ENCODE measurements at places on chromosomes 7 and 10.

DNA sequence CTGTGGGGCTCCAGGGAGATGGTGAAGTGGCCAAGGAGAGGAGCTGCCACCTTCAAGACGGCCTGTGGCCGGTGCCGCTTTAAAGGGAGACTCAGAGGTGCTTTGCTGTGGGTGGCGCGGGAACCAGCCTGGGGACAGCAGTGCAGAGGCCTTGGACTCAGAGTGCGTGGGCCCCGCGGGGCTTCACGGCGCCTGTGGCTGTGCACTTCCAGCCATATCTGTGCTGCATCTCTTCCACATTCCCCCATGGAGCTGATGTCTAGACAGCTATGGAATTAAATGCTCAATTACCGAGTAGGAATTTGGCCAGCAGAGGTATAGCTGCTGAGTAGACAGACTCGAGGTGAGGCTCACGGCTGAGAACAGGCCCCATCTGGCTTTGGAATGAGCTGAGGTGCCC lies 41.7 kb downstream of the HTRA1 start:
- DNase-seq, result no peak

GRCh38 chr7:157471259-157472125 lies 134.7 kb downstream of the DNAJB6 start:
- no peak for DNase-seq

DNA sequence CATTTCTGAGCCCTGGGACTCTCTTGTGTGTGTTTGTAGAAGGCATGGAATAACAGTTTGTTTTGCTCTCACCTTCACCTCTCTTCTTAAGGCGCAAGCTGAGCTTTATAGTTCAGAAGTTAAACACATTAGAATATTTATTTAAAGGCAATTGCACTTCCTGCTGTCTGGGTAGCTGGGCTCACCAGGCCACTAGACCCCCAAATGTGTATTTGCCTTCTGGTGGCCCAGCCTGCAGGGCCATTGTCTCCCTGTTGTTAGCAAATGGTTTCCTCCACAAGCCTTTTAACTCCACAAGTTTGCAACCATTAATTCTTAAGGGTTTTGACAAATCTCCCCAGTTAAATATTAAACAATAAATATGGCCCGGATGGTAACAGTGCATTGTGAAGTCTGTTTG lies 31.1 kb upstream of the NEUROD6 start:
- no peak for DNase-seq

DNA sequence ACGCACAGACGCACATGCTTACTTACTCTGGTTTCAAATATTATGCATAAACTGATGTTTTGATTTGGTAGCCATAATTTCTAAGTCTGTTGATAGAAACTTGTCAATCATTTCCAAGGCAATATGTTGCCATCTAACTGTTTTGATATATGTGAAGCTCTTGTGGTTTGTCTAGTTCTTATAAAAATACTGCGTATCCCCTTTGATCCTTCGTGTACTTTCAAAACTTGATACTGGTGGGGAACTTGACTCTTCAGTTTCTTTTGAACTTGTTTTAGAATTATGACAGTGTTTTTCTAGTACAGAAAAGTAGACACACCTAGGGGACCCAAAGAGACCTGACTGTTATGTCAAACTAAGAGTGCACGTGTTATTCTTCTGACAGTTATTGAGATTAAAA lies 708.0 kb downstream of the LRMDA start:
- no peak for DNase-seq

DNA sequence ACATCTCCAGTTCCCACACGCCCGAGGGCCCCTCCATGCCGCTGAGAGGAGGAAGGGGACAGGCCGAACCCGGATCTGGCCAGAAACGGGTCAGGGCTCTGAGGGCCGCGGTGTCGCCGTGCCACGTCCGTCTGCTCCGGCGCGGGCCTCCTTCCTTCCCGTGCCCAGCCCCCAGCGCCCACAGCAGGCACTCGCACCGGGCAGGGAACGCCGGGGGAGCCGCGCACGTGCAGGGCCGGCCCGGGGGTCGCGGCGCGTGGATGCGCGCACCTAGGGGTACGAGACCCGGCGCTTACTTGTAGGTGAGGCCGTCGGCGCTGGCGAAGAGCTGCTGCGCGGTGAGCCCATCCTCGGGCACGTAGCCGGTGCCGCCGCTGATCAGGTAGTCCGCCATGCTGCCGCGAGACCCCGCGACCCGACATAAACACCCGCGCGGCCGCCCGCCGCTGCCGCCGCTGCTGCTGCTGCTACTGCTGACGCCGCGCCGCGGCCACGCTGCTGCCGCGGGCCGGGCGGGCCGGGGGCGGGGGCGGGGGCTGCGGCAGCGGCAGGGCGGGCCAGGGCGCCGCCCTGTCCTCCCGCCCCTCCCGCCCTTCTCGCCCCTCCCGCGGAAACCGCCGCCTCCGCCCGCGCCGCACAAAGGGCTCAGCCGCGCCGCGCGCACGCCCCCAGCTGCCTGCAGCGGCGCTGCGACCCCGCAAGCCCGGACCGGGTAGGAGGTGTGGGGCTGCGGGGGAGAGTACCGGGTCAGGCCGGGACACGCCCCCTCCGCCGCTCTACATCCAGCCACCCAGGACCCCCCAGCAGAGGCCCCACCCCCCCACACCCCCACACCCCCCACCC lies 4.1 kb downstream of the IMPDH1 start:
- no peak for DNase-seq

- no peak for DNase-seq
Observed at GRCh38 chr10:23088609-23089008, 6.8 kb upstream of the MSRB2 start.

DNA sequence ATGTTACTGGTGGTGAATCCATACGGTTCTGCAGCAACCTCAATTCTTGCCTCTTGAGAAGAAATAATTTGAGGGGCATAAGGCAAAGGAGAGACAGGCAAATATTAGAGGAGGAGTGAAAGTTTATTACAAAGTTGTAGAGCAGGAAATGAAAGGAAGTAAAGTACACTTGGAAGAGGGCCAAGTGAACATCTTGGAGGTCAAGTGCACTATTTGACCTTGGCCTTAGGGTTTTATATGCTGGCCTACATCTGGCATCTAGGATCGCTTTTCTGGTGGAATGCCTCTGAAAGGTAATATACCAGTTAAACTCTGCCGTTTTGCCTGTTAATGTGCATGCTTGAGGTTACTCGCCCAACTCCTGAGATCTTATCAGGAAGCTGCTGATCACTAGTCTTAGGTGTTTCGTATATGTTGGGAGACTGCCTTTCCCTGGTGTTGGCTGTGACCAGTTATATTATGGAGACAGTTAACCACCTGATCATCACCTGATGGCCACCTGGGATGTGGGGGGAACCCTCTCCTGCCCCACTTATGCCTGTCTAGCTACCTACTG lies 66.1 kb upstream of the CYP2C18 start:
- DNase-seq, result no peak

DNA sequence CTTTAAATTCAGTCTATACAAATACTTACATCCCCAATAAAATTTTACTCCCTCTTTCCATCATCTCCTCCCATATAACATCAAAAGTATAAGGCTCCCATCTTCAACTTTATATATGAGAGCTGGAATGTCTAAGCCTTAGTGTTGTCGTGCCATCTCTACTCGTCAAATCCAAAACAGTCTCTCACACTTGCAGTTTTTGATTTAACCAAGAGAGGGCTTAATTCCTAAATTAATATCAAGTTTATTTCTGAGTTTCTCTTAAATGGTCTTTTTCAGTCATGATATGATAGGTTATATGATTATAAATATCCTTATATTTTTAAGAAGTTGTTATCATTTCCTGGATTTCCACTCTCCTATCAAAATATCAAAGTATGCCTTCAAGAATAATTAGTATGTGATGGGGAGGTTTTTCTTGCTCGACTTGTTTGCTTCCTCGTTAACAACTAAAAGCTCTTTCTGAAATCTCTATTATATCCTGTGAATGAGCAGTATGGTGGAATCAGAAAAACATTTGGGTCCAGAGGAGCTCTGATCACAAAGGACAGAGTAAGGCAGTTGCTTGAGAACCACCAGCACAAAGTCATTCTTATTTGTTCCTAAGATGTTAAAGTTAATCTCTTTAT lies 12.5 kb upstream of the LIPK start:
- DNase-seq, result no peak

GRCh38 chr7:408751-409311 lies 110.8 kb downstream of the PDGFA start:
- no peak for DNase-seq

GRCh38 chr7:91837397-91838070 lies 43.0 kb downstream of the MTERF1 start:
- no peak for DNase-seq

GRCh38 chr7:76108540-76109233 lies 60.8 kb downstream of the MDH2 start:
- no peak for DNase-seq

- no peak for DNase-seq
Observed at GRCh38 chr10:50403074-50403473, 151.8 kb upstream of the ASAH2 start.

DNA sequence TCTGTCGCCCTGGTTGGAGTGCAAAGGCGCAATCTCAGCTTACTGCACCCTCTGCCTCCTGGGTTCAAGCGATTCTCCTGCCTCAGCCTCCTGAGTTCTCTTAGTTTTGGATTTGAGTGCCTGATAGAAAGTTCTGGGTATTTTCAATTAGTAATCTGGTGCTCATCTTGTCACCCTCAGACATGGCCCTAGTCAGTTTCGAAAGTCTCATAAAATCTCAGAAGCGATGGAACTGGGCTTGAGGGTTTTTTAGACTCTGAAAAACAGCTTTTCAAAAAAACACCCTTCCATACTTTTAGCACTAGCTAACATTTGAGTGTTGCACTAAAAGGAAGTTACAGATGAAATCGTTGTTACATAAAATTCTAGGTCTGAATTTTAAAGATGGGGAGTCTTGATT lies 9.4 kb upstream of the PIP4K2A start:
- no peak for DNase-seq

- no peak for DNase-seq
Observed at GRCh38 chr10:124222318-124222987, 129.1 kb upstream of the CHST15 start.

- DNase-seq, result no peak
Observed at GRCh38 chr7:92758796-92759431, 77.5 kb downstream of the CDK6 start.

GRCh38 chr7:19747740-19748339 lies 25.6 kb downstream of the TMEM196 start:
- no peak for DNase-seq

DNA sequence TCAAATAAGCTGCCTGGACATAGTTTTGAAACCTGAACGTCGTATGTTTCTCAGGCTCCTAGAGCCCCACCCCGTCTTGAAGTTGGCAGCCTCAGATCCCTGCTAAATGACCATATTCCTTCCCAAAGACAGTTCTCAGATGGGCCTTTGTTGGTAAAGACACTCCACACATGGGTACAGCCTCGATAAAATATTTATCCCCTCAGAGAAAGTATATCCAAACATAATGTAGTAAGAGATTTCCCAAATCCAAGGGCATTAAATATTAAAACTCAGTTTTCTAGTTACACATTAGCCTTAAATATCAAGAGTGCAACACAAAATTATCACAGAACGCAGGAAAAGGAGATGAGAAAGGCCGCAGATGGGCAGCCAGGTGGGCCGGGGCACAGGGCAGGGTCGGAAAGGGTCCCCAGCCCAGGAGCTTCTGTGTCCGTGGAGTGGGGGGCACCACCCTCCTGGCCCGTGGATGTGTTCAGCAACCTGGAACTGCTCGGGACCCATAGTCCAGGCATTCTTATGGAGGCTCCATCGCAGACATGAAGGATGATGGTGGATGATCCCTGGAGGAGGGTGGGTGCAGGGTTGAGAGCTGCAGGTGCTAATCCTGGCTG lies 1.5 kb upstream of the CFAP46 start:
- no peak for DNase-seq

- DNase-seq, result no peak
Observed at GRCh38 chr7:69871886-69872569, 273.8 kb downstream of the AUTS2 start.

GRCh38 chr7:157657741-157658740 lies 321.2 kb downstream of the DNAJB6 start:
- no peak for DNase-seq

- no peak for DNase-seq
Observed at GRCh38 chr10:13728898-13729535, 142.3 kb downstream of the PRPF18 start.

GRCh38 chr10:71561003-71561574 lies 158.5 kb downstream of the C10orf105 start:
- no peak for DNase-seq

- no peak for DNase-seq
Observed at GRCh38 chr10:101018118-101018599, 12.8 kb downstream of the PDZD7 start.

GRCh38 chr10:101067356-101068083 lies 5.7 kb downstream of the KAZALD1 start:
- peak; percentile 52 for DNase-seq

- no peak for DNase-seq
Observed at GRCh38 chr7:1607696-1608095, 37.9 kb upstream of the PSMG3 start.

GRCh38 chr7:116588641-116589594 lies 64.1 kb downstream of the CAV1 start:
- no peak for DNase-seq

DNA sequence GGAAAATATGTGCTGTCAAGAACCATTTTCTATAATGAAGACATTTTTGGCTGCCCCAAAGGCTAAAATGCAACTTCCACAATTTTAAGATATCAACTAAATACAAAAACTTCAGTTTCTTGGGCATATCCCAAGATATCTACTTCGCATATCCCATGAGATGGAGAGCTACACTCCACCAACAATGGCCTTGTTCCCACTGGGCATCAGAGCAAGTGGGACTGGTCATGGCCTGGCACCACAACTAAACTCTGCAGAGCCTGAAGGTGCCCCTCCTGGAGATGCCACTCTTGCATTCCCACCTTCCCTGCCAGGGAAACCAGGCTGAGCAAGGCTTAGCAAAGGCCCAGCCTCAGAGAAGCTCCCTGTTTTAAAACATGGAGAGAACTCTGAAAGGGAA lies 75.8 kb upstream of the LRRC17 start:
- no peak for DNase-seq

DNA sequence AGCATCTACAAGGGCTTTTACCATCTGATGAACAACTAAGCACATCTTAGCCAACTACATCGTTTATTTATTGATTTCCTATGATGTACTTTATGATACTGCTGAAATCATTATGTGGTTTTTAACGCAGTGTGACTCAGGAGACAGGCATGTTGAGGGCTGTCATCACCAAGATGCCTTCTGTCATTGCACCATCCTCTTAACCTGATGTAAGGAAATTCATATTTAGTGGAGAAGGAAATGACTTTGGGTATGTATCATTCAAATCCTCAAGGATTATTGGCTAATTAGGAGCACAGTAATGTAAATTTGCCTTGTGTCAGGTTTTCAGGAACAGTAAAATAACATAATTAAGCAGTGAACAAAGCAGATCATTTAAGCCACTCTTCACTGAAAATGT lies 138.5 kb upstream of the MGMT start:
- no peak for DNase-seq

- no peak for DNase-seq
Observed at GRCh38 chr10:624605-625332, 64.7 kb downstream of the DIP2C start.

- DNase-seq, result no peak
Observed at GRCh38 chr10:79400146-79401004, 45.0 kb downstream of the ZCCHC24 start.
